CD4-positive, alpha-beta T cell treated with Interleukin-6 at 100 ng/mL for 8 hours (primary cell): ENCODE measurements at places on chromosomes 11 and 22.

DNA sequence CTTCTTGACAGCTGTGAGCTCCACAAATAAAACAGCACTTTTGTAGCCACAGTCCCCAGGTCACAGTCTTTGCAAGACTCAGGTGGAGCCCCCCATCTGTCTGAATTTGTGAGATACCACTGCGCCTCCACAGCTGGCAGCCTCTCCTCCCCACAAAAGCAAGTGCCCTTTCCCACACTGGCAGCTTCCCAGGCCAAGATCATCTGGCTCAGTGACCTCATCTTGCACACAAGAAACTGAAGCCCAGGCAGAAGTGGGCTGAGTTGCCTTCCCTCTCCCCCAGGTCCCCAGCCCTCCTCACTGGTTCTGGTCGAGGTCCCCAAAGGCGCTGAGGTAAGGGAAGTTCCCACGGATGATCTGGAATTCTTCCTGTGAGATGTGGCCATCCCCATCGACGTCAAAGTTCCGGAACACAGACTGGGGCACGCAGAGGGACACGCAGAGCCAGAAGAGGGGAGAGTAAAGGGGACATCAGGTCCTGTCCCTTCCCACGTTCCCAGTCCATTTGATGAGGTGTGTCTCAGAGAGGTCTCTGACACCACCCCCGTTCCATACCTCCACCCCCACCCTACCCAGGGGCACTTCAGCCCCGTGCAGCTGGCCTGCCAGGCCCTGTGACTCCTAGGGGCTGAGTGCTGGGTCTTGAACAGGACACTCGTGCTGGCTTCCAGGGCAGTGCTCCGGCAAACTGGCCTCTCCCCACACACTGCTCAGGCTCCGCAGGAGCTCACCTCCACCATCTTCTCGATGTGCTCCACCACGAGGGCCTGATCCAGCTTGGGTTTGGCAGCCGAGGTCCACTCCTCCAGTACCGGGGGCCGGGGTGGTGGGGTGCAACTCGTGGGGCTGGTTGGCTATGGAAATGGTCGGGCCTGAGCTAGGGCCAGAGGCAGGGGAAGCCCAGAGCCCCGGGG, 8.9 kb downstream of the RASGRP2 start:
- no peak for DNase-seq

DNA sequence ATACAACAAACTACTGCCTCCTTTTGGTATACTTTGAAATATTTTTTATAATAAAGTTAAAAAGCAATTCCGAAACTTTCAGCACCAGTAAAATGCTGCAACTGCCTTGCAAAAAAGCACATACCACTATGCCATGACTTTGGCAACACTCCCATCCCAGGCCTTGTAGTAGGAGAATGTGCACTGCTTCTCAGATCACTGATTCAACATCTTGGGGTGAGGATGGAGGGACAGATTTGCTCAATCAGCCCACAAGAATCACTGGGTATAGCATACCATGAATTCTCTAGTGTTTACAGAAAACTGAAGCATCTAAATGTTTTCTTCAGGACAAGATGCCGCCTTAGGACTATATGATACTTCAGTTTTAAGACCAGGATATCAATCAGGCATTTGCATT, 14.9 kb downstream of the EIF4ENIF1 start:
- no peak for DNase-seq

DNA sequence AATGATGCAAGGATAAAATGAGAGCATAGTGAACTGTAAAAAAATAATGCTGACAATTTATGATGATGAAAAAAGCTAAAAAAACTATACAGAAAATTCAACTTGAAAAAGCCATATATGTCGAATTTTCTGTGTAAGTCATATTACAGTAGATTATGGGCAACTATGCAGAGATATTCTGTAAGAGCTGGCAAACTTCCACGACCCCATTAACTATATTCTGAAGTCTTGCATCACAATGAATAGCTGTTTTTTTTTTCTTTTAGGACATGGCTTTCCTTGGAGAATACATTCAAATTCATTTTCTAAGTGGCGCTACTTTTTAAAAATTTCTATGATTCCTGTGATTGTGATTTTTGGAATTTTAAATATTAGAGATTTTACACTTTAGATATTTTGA, 18.4 kb downstream of the PSMD13 start:
- no peak for DNase-seq

GRCh38 chr11:58775066-58775708, 43.4 kb upstream of the GLYAT start:
- no peak for DNase-seq

DNA sequence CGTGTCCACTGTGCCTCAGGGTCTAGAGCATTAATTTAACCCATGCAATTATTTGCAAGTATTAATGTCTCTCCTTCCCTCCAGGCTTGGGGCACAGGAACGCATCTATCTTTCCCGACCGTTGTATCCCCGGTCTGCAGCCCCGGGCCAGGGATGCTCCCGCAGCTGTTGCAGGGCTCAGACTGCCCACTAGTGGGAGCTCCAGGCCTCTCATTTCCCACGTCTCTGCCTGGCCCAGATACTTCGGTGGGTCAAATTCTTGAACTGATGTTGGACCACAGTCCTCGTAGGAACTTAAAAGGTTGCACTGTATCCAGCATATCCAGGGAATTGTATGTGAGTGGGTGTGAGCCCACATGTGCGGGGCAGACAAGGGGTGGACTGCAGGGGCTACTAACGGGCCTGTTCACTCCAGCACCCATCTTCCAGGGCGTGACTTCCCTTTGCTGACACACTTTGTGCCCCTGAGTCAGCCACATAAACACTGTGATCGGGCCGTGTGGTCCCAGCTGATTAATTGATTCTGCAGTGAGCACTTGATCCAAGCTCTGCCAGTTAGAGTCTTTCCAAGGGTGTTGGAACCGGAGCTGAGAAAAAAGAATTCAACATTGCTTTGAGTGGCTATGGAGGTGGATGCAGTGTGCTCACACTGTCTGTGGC, 451.3 kb downstream of the TBC1D22A start:
- DNase-seq, result peak; percentile 18

DNA sequence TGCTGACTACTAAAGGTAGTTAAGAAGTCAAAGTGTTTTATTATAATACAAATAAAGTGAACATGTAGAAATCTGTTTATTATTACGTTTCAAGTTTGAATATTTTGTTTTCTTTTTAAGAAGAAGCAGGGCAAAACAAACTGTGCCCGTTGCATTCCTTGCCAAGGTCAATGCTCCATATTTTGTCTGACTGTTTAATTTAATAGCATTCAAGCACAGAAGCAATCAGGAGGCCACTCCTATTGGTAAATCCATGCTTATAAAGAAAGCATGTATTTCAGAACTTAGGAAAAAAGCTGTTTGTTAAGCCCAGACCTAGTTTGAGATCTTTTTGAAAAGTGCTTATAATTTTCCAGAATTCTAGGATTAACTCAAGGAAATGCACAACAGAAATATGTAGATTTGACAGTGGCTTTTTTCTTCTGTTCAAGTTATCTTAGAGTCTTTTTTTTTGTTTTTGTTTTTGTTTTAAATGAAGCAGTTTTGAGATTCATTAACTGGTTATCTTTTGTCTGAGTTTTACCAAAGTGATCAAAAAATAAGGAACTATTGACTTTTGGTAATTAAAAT, 51.7 kb downstream of the ARHGAP42 start:
- DNase-seq, result no peak

DNA sequence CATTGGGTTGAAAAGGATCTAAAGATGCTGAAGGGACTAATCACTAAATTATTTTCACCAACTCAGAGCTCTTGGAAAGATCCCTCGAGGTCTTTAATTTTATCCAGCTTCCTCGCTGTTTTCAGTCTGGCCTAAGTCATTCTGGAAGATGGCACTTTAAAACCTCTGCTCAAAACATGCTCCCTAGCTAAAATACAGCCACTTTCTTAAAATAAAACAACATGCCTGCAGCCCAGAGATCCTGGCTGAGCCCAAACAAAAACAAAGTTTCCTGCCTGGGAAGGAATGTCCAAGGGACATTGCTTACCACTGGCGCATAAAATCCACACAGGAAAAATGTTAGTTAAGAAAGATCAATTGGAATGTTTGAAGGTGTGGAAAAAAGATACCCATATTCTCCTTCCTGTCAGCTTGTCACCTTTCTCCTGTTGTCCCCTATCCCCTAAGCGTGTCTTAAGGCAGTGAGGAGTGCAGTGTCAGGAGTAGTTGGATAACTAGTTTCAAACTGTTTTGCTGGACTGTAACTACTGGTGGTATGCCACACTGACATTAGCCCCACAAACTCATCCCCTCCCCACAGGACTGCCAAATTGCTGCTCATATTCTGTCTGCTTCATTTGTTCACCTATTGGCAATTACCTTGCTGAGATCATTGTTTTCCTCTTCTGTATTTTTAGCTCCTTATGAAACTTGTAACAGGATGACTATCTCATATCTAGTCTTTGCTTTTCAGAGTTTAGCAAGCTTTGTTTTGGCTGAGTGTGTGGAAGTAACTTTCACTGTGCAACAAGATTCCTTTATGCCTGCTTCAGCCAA, 108.3 kb upstream of the SESN3 start:
- no peak for DNase-seq

DNA sequence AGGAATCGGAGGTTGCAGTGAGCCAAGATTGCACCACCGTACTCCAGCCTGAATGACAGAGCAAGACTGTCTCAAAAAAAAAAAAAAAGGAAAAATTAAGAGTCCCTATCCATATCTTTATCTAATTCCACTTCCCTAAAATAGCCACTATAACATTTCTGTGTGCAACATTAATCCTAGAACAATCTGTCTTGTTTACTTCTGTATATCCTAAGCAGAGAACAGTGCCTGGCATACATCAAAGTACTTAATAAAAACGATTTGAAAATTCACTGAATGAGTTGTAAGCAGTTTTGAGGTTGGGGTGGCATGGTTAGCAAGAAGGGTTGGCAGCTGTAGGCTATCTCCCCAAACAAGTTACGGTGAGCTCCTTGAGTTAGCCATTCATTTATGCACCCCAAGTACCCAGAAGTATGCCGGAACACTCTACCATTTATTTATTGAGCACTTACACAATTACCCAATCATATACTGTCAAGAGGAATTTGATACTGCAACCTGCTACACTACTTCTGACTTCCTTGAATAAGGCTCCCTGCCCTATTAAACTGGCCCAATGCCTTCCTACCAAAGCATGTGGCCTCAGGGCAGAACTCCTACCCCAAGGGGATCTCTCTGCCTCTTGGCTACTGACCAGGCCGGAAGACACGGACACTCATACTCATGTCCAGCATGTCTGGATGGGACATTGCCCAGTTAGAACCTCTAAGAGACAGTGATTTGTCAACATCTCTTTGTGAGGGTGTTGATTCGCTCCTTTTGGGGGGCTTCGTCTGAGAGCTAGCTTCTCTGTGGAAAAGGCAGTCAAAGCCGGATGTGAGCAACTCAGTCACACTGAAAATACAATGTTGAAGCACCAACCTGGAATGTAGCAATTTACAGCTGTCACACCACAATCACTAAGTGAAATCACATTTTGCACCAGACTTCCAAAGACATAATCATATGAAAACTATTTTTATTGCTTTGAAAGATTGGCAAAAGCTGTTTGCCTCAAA, 16.3 kb upstream of the TMEM41B start:
- DNase-seq, result no peak

GRCh38 chr11:33779849-33780528, 5.7 kb upstream of the FBXO3 start:
- no peak for DNase-seq

DNA sequence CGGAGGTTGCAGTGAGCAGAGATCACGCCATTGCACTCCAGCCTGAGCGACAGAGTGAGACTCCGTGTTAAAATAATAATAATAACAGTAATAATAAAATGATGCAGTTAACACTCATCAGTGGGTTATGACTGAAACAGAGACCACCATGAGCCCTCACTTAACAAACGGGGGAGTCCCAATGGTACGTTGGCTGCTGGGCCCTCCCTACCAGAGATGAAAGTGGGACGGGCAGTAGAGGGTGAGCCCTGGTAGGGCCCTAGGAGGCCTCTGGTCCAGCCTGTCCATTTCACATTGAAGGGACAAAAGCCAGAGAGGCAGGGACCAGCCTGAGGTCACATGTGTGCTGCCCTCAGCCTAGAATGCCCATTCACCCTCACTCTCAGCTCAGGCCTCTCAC, 13.7 kb upstream of the KIAA0930 start:
- DNase-seq, result no peak

DNA sequence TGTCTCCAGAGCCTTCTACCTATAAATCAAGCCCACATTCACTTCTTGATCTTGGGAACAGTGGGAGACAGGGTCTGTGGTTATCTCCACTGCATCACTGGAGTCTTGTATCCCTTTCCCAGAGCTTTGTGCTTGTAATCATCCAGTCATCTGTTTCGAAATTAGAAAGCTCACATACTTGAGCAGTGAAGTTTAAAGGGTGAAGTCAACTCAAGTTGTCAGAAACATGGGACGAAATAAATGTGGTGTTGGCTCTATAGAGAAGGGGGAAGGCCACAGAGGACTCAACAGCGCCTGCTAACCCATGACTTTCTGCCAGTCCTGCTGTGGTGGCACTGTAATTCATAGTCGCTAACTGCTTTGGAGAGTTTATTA, 197.5 kb downstream of the DBX1 start:
- no peak for DNase-seq

GRCh38 chr11:82858556-82859091, 41.6 kb downstream of the PRCP start:
- DNase-seq, result no peak

DNA sequence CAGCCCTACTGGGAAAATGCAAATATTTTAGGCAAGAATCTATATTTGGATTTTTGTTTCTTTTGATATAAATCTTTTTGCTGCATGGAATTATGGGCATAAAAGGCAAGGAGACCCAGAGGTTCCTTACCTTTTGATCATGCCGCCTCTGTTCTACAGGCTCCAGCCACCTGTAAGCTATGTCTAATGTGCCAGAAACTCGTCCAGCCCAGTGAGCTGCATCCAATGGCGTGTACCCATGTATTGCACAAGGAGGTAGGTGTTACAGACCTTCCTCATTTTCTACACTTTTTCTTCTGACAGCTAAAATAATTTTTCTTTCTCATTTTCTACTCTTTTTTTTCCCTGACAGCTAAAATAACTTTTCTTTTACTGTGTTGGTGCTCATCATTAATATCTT, 8.2 kb upstream of the BACE1-AS start:
- DNase-seq, result no peak

DNA sequence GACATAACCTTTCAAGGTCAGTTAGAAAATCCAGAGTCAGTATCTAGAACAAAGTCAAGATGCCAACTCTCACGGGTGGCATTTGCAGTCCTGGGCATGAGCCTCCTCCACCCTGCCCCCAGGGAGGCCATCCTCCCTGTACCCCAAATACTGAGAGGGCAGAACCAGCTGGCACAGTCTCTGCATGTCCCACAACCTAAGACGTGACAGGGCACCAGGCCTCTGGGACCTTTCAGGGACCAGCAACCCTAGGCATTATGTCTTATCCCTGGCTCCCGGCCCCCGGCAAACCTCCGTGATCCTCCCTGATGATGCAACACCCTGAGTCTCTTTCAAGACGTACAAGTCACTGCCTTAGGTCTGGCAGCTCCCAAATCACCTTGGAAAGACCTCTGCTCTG, 2.0 kb downstream of the MB start:
- DNase-seq, result no peak

DNA sequence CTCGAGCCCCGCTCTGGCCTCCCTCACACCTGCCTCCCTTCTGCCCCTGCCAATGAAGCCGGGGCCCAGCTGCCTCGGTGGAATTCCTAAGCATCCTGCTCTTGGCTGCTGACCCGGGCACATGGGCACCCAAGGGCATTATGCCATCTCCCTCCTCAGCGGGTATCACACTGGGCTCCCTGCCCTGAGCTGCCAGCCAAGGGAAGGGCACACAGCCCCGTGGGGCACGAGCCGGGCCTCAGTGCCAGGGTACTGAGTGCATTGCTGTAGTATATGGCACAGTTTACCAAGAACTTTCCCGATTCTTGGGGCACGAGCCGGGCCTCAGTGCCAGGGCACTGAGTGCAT, 43.8 kb upstream of the JAM3 start:
- DNase-seq, result no peak

GRCh38 chr11:133697603-133698180, 147.6 kb downstream of the SPATA19 start:
- DNase-seq, result no peak
